ENCODE measurements at places on chromosomes 4 and X.

- no peak for DNase-seq
- H3K36me3 ChIP-seq, result peaks cover 9% of the 10 kb centered on the region
- H3K27me3 ChIP-seq, result no peaks in the 10 kb centered on the region
- no peak overlapping the region for H3K27ac ChIP-seq
These were observed 129.4 kb upstream of the SH3RF1 start for GRCh38 chr4:169399976-169400767.

DNA sequence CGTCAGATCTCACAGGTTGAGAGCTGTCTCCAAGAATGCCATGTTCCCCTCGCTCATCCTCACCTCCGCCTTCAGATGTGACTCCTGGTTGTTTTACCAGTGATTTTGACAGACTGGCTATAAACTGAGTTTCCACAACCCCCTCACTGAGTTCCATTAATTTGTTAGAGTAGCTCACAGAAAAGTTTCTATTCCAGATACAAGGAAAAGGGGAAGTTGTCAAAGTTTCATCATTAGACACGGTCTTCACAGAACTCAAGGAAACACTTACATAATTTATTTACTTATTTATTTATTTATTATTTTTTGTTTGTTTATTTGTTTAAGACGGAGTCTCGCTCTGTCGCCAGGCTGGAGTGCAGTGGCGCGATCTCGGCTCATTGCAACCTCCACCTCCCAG is 55.7 kb upstream of the IQSEC2 start:
- no peaks in the 10 kb centered on the region for H3K4me1 ChIP-seq
- DNase-seq, result no peak
- no peak overlapping the region for H3K4me3 ChIP-seq
- H3K27ac ChIP-seq, result no peak overlapping the region
- peaks cover 13% of the 10 kb centered on the region for H3K27me3 ChIP-seq

GRCh38 chrX:111503485-111503993 is 7.9 kb upstream of the SERTM2 start:
- no peaks in the 10 kb centered on the region for H3K36me3 ChIP-seq
- DNase-seq, result no peak
- no peak overlapping the region for H3K4me3 ChIP-seq
- peaks cover 2% of the 10 kb centered on the region for H3K27me3 ChIP-seq
- no peak overlapping the region for H3K27ac ChIP-seq
- no peaks in the 10 kb centered on the region for H3K4me1 ChIP-seq

DNA sequence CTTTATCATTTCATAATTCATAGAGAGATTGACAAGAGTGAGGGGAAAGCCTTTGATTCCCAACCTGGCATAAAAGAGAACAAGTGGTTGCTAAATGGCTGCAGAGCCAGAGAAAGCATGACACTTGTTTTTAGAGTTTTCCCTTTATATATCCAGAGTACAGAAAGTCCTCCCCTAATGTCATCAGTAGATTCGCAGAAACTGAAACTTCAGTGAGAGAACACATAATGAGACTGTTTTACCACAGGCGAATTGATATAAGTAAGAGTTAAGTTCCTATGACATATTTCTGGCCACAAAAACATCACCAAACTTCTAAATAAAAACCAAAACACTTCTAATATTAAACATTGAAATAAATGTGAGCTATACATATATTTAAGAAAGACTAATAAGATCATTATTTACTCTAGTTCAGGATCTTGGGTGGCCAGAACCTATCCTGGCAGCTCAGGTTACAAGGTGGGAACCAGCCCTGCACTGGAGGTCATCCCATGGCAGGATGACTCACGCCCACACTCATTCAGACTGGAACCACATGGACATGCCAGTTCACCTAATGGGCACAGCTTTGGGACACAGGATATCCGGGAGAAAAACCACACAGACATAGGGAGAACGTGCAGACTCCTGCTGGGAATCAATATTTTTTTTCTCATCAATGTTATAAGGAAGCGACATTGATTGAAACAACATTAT is 35.5 kb downstream of the NWD2 start:
- no peaks in the 10 kb centered on the region for H3K36me3 ChIP-seq
- DNase-seq, result no peak

GRCh38 chrX:13938051-13938828 is 91.5 kb downstream of the GEMIN8 start:
- no peaks in the 10 kb centered on the region for H3K36me3 ChIP-seq
- no peak for DNase-seq
- H3K27me3 ChIP-seq, result peaks cover 36% of the 10 kb centered on the region
- H3K4me3 ChIP-seq, result peak overlapping the region; percentile 26
- H3K4me1 ChIP-seq, result no peaks in the 10 kb centered on the region

DNA sequence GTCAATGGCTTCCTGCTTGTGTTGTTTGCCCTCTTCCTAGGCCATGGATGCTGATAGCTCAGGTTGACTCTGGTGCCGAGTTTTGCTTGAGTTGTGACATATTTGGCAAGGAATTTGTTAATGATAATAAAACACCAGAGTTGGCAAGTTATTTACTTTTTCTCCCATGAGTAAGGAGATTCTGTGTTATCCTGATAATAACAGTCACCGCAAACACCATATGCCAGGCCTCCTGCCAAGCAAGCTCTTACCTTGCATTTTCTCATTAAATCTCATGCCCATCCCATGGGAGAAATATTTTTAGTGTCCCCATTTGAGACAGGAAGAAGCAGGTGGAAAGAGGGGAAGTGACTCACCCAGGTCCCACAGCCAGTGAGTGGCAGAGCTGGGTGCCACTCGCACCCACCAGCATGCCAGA is 67.4 kb upstream of the CLCN4 start:
- no peak overlapping the region for H3K27ac ChIP-seq
- H3K27me3 ChIP-seq, result no peaks in the 10 kb centered on the region
- H3K36me3 ChIP-seq, result peaks cover 16% of the 10 kb centered on the region
- peaks cover 17% of the 10 kb centered on the region for H3K4me1 ChIP-seq
- DNase-seq, result no peak

DNA sequence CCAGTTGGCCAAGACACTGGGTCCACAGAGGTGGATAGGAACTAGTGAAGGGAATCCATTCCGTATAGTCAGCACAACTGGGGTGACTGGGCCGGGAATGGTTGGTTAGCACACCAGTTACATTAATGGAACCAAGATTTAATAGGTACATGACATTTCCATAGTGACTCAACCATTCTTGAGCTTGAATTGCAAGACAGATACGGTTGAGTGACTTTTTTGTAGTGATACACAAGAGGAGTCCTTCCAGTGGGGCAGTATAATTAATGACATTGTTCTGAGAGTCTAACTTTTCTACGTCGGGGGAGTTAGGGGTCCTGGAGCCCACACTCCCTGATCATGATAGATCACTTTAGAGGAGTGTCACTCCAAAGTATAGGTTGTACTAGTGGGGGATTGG is 211.6 kb upstream of the CXCL13 start:
- no peaks in the 10 kb centered on the region for H3K4me1 ChIP-seq
- H3K27me3 ChIP-seq, result peaks cover 15% of the 10 kb centered on the region
- no peak overlapping the region for H3K4me3 ChIP-seq
- DNase-seq, result no peak

GRCh38 chr4:138308356-138308755 is 66.2 kb upstream of the SLC7A11 start:
- H3K4me3 ChIP-seq, result no peak overlapping the region
- H3K27ac ChIP-seq, result no peak overlapping the region
- no peaks in the 10 kb centered on the region for H3K36me3 ChIP-seq
- H3K4me1 ChIP-seq, result no peaks in the 10 kb centered on the region
- no peak for DNase-seq

DNA sequence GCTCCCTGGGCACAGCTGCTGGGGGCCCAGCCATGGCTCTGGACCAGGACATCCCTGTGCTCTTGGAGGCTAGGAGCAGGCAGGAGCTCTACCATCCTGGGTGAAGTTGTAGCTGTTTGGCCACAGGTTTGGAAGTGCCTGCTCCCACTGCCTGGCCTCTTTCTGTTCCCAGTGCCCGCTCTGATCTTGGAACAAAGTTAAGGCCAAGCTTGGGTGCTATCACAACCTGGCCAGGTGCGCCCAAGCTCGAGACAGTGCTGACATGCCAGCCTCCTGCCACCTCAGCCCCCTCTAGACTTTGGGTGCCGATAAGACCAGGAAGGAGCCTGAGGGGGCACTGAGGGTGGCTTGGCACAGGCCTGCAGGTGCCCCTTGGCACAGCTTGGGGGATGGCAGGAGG is 686.1 kb upstream of the AADAT start:
- H3K27me3 ChIP-seq, result no peaks in the 10 kb centered on the region
- no peaks in the 10 kb centered on the region for H3K36me3 ChIP-seq
- DNase-seq, result no peak
- H3K4me3 ChIP-seq, result no peak overlapping the region
- no peak overlapping the region for H3K27ac ChIP-seq

- DNase-seq, result no peak
- H3K4me1 ChIP-seq, result no peaks in the 10 kb centered on the region
- H3K27ac ChIP-seq, result no peak overlapping the region
- H3K36me3 ChIP-seq, result no peaks in the 10 kb centered on the region
These were observed 6.3 kb downstream of the AWAT1 start for GRCh38 chrX:70240751-70241150.

DNA sequence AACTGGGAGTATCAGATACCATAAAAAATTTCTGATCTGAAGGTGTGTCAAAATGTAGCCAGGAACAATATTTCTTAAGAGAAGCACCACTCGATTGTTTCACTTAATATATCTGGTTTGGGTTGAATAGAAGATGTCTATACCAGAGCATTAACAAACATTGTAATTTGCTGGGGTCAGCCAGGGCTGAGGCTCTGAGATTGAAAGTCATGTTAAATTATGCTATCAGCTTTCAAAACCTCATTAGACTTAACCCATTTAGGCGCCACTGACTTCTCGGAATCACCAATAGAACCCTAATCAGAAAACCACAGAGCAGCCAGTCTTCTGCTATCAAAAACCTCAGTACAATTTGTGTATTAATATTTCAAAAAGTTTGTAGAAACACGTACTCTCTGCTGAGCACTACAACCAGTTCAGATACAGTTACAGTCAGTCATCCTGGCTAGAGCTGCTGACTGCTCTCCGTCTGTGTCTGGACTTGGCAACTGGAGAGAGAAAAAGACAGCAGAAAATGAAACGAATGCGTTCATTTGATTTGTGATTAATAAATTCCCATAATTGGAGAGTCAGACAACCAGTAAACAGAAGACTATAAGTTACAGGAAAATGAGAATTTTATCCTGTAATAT is 848.6 kb upstream of the PABPC4L start:
- no peak for DNase-seq
- H3K36me3 ChIP-seq, result no peaks in the 10 kb centered on the region
- no peak overlapping the region for H3K4me3 ChIP-seq
- no peaks in the 10 kb centered on the region for H3K27me3 ChIP-seq
- no peak overlapping the region for H3K27ac ChIP-seq

DNA sequence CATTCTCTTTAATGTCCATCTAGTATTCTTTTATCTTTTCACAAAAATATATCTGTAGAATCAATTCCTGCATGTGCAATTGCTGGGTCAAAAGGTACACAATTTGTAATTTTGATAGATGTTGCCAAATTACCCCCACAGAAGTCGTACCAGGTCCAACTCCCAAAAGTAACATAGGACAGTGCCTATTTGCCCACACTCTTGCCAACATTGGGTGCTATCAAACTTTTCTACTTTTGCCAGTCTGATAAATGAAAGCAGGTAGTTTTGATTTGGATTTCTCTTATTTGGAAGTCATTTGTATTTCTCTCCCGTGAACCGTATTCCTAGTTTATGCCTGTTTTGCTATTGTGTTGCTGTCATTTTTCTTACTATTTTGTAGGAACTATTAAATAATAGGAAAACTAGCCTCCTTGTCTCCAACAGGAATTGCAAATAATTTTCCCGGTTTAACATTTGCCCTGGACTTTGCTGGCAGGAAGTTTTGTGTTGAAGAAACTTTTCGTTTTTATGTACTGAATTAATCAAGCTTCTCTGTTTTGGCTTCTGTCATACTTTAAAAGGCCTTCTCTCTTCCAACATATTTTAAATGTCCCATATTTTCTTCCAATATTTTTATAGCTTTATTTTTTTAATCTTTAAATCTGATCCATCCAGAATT is 33.1 kb downstream of the ZNF275 start:
- H3K27ac ChIP-seq, result no peak overlapping the region
- no peaks in the 10 kb centered on the region for H3K27me3 ChIP-seq
- no peak overlapping the region for H3K4me3 ChIP-seq

GRCh38 chrX:45889471-45889870 is 655.8 kb downstream of the ZNF674 start:
- H3K4me3 ChIP-seq, result no peak overlapping the region
- no peaks in the 10 kb centered on the region for H3K27me3 ChIP-seq
- H3K36me3 ChIP-seq, result no peaks in the 10 kb centered on the region
- no peaks in the 10 kb centered on the region for H3K4me1 ChIP-seq
- no peak overlapping the region for H3K27ac ChIP-seq
- DNase-seq, result no peak

DNA sequence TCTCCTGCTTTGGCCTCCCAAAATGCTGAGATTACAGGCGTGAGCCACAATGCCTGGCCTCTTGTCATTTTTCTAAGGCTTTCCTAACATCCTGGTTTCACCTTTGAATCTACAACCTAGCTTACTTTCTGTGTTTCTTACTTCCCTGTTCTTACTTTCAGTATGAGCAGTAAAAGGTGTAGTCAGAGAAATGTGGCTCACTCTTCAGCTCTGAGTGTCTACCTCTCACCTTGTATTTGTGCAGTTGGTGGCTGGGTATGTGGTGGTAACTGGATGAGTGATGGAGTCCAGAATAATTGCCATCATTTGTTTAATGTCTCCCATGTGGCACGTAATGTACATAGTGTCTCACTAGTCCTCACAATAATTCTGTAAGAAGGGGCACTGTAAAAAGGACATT is 19.1 kb upstream of the CXCL11 start:
- H3K36me3 ChIP-seq, result no peaks in the 10 kb centered on the region
- H3K27ac ChIP-seq, result peak overlapping the region; percentile 57
- peak; percentile 65 for DNase-seq
- peaks cover 40% of the 10 kb centered on the region for H3K4me1 ChIP-seq
- H3K27me3 ChIP-seq, result peaks cover 5% of the 10 kb centered on the region

DNA sequence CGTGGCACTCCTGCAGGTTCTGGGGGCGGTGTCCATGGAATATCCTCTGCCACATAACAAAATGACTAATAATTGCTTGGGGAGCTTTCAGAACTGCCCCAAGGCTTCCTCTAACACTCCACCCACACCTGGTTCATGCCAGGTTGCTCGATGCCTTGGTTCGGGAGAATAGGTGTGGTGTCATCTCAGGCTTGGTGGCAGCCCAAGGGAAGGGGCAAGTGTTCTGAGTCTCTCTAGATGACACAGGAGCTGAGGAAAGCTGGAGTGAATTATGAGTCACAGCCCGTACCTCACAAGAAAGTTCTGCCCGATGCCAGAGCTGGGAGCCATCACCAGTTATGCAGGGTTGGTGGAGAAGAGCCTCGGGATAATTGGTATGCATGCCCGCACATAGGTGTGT is 14.7 kb downstream of the FTSJ1 start:
- H3K36me3 ChIP-seq, result peaks cover 6% of the 10 kb centered on the region
- no peaks in the 10 kb centered on the region for H3K27me3 ChIP-seq
- no peaks in the 10 kb centered on the region for H3K4me1 ChIP-seq
- no peak overlapping the region for H3K4me3 ChIP-seq

GRCh38 chr4:47309165-47309564 is 154.3 kb downstream of the COMMD8 start:
- H3K4me3 ChIP-seq, result no peak overlapping the region
- no peaks in the 10 kb centered on the region for H3K36me3 ChIP-seq
- no peak for DNase-seq
- peaks cover 3% of the 10 kb centered on the region for H3K27me3 ChIP-seq

- no peaks in the 10 kb centered on the region for H3K36me3 ChIP-seq
- H3K4me1 ChIP-seq, result no peaks in the 10 kb centered on the region
- DNase-seq, result no peak
- H3K27ac ChIP-seq, result no peak overlapping the region
These were observed 69.0 kb upstream of the FAM9B start for GRCh38 chrX:9102956-9103355.
